NCI-H748 treated with DMSO at 0.1 percent for 48 hours (cell line): ENCODE measurements at places on chromosomes 16 and 17.
A peak's percentile ranks its signal among the peaks of the same experiment; 100 is the strongest.

GRCh38 chr16:82050506-82050905 lies 15.5 kb downstream of the HSD17B2 start:
- DNase-seq = no peak

DNA sequence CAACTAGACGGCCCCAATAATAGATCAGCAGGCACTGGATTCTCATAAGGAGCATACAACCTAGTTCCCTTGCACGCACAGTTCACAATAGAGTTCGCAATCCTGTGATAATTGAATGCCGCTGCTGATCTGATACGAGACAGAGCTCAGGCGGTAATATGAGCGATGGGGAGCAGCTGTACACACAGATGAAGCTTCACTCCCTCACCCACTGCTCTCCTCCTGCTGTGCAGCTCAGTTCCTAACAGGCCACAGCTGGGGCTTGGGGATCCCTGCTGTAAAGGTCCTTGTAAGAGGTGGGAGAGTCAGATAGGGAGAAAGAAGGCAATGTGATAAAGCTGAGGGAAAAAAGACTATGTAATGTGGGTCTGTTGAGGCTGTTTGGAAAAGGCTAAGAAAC lies 577.5 kb downstream of the RBFOX1 start:
- DNase-seq = peak; percentile 3

- DNase-seq = no peak
Observed at GRCh38 chr17:79049821-79050220, 24.8 kb upstream of the ENGASE start.

- no peak for DNase-seq
Observed at GRCh38 chr17:56144223-56144622, 9.1 kb upstream of the ANKFN1 start.

DNA sequence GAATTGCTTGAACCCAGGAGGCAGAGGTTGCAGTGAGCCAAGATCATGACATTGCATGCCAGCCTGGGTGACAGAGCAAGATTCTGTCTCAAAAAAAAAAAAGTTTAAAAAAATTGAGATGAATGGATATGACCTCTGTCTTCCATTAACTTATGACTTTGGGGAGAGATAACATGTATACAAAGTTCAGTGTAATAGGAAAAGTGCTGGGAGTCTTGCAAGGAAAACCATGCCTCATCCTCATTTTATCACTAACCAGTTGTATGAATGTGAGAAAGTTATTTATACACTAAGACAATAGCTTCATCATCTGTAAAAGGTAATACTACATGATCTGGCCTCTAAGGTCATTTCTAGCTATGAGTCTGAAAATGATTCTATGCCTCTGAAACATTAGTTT lies 10.2 kb upstream of the WSB1 start:
- no peak for DNase-seq

GRCh38 chr16:48892893-48893292 lies 282.9 kb upstream of the N4BP1 start:
- DNase-seq = no peak

GRCh38 chr17:57604771-57605674 lies 140.1 kb downstream of the CCDC182 start:
- DNase-seq = peak; percentile 77

DNA sequence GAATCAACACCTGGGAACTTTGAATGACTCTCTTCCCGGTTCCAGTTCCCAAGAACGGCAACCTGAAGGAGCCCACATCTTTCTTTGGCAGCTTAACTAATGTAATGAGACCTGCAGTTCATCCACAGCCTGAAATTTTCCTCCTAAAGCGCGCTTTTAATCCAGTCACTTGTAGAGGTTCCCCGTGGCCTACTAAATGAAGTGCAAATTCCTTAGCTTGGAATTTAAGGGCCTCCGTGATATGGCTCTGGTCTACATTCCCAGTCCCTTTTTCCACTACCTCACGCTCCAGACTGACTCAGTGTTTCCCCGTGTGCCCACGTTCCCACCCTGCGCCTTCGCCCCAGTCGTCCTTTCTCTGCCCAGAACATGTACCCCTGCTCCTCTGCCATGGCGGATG lies 27.2 kb downstream of the FZD2 start:
- DNase-seq = no peak

- DNase-seq = no peak
Observed at GRCh38 chr17:18772471-18772870, 8.5 kb upstream of the TVP23B start.

DNA sequence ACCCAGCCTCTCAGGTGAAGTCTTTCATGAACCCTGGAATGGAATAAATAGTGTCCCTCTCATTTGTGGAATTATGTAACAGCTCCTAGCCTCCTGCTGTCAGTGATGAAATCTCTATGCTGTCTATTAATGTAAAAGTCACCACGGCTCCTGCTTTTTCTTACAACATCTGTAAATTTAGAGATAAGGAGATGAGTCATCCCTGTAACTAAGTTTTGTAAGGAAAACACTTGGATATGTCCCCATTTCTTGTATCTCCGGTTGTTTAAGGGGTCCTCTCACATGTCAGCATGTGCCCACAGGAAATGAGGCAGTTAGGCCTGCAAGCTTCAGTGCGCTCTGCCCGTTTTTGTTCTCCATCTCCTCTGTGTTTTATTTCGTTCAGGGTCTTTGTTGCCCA lies 2.8 kb upstream of the NAT9 start:
- DNase-seq = no peak

DNA sequence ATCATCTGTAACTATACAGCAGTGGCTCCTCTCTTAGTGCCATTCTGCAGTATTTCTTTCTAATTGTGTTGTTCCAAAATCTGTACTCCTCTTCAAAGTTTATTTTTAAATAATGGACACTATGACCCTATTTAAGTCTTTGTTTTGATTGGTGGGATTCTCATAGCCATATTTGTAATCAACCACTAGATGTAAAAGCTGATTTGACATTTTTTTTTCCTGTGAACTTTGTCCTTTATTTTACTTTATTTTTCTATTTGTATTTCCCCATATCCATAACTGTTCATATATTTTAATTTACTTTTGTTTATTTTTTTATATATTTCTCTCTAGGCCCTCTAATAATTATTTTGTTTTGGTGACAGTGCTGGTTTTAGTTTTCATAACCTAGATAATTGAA lies 544.4 kb downstream of the KCNJ2 start:
- no peak for DNase-seq

GRCh38 chr16:11328172-11329070 lies 16.8 kb upstream of the RMI2 start:
- no peak for DNase-seq

GRCh38 chr16:22189473-22190080 lies 16.5 kb upstream of the EEF2K start:
- DNase-seq = no peak

- DNase-seq = no peak
Observed at GRCh38 chr16:56121156-56121500, 70.2 kb upstream of the GNAO1 start.

DNA sequence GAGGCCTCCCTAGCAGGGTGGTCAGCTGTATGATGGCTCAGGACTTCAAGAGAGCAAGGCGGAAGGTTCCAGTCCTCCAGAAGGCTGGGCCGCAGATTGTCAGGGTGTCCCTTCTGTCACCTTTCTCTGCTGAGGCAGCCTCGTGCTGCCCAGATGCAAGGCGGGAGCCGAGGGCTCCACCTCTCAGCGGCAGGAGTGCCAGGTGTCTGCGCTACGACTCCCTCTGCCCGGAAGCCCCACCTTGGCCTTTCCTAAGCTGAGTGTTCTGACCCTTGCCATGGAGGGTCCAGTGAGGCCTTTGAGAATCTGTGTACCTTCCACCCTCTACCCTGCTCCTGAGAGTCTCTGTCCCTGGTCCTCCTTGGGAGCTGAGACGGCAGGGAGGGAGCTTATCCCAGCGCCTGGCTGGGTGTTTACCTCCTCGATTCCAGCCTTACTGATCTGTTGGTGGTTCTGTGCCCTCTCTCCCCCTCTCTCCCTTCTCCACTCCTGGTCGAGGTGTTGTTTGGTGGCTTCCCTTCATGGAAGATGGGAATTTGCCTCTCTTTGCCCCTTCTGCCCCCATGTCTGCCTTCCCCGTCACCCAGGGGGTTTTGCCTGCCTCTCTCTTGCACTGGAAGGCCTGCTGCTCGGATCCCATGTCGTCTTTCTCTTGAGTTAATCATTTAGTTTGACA lies 2.2 kb upstream of the ZNF750 start:
- no peak for DNase-seq

DNA sequence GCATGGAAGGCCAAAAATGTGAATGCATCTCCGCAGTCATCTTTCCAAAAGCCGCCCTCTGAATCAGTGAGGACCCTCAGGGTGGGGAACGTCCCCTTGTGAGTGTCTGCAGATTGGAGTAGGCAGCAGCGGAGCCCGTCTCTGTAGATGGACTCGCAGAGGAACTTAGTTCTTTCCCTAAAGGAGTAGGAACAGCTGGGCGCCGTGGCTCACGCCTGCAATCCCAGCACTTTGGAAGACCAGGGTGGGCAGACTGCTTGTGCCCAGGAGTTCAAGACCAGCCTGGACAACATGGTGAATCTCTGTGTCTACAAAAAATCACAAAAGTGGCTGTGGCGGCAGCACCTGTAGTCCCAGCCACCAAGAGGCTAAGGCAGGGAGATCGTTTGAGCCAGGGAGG lies 53.7 kb downstream of the WDR45B start:
- no peak for DNase-seq

- no peak for DNase-seq
Observed at GRCh38 chr16:27784351-27785306, 234.7 kb downstream of the KATNIP start.

GRCh38 chr17:2482218-2482617 lies 29.5 kb downstream of the METTL16 start:
- DNase-seq = peak; percentile 41

DNA sequence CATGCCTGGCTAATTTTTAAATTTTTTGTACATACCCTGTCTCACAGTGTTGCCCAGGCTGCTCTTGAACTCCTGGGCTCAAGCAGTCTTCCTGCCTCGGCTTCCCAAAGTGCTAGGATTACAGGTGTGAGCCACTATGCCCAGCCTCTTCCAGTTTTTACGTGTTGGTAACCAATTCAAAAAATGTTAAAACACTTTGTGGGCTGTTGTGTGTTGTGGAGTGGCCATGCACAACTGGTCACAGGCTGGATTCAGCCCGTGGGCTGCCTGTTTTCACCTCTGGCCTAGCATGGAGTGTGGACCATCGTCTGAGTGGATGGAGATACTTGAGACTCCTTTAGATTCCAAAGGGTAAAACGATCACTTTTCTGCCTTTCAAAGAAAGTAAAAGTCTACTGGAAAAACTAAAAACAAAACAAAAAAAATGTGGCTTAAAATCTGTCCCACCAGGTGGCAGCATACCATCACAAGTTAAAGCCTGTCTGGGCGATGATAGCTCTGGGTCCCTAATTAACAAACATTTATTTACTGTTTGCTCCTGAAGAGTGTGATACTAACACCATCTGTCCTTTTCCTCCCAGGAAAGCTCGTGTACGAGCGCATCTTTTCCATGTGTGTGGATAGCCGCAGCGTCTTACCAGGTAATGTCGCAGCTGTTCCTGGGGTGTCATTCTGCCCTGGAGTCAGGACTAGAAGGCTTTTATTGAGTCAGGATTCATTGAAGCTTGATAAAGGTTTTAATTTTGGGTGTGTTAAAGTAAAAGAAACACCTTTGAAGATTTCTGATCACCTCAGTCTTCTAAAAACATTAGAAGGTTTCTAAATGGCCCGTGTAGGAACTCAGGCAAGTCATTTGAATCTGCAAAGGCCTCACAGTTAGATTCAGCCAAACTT lies 45.8 kb downstream of the VPS35L start:
- DNase-seq = no peak

DNA sequence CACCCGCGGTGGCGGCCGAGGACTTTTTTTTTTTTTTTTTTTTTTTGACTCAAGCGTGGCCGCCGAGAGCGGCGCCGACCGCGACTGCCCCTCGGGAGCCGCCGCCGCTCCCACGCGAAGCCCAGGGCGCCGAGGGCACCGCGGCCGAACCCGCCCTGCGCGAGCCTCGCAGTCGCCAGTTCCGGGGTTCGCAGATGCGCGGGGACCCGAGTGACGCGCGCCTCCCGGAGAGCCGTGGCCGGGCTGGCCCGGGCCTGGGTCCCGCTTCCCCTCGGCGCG lies 1.1 kb downstream of the METRNL start:
- no peak for DNase-seq

GRCh38 chr16:54936201-54936978 lies 5.7 kb downstream of the IRX5 start:
- peak; percentile 27 for DNase-seq

DNA sequence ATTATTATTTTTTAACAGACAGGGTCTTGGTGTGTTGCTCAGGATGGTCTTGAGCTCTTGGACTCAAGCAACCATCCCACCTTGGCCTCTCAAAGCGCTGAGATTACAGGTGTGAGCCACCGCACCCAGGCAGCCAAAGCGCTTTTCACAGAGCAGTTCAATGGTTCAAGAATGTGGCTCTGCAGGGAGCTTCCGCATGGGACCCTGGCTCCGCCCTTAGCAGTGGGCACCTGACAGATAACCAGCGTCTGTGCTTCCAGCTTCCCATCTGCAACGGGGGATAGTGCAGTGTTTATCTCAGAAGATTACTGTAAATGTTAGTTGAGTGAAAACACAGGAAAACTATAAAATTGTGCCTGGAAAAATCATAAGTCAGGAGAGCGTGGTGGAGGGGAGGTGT lies 99.4 kb downstream of the KCNJ12 start:
- no peak for DNase-seq

DNA sequence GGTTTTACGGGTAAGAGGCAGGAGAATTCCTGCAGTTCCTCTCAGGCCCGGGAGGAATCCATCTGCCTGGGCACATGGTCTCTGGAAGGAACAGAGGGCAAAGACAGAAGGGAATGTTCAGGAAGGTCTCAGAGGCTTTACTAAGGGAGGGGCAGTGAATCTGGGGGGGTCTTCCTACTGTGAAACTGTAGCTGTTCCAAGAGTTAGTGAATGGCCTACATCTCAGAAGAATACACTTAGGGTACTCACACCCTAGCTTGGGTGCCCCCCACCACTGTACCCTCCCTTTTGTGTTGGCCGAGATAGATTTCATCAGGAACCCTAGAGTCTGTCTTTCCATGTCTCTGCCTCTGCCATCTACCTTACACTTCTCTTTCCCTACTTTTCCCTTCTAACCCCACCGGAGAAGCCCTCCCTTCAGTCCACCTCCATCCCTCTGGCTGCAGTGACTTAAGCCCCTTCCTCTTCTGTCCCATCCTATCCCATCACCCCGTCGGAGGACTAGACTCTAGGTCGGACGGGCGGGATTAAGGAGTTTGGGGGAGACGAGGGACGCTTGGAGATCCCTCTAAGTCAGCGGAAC lies 316 bp downstream of the DLG4 start:
- no peak for DNase-seq

DNA sequence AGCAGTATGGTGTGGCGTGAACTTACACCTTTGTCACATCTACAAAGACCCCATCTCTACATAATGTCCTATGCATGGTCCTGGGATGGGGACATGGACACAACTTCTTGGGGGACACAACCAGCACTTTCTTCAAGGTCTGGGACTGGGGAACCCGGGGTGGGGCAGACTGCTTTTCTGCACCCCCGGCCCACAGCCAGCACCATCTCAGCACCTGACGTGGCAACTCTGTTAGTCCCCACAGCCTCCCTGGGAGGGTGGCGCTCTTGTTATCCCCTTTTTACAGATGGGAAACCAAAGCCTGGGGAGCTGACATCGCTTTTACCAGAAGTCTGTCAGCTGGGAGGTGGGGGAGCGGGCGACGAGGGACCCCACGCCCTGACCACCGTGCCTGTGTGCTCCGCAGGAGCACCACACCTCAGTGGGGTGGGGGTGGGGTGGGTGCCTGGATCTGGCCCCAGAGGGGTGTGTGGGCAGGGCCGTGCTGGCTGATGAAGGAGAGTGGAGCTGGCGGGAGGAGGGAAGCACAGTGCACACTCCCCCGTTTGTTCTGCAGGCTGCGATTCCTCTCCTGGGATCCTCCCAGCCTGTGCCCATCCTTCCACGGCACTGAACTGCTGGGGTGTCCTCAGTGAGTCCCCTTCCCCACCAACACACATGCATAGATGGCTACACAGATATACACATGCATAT lies 115.4 kb upstream of the GSE1 start:
- DNase-seq = no peak
